ENCODE measurements at places on chromosomes 2 and 18. TPM values are rescaled to one million over a fixed set of nuclear protein-coding genes. Genes with fewer than 3 reads are reported as not detected.

GRCh38 chr2:201208563-201209252 is 25.8 kb downstream of the CASP10 start:
- no peak for DNase-seq
- H3K27ac ChIP-seq = no peak overlapping the region
- no peaks in the 10 kb centered on the region for H3K27me3 ChIP-seq
- no peaks in the 10 kb centered on the region for H3K36me3 ChIP-seq
- no peak overlapping the region for H3K4me3 ChIP-seq

The FAM161A gene
- 0.76 TPM for total RNA-seq

The CHRND gene
- total RNA-seq = not detected

DNA sequence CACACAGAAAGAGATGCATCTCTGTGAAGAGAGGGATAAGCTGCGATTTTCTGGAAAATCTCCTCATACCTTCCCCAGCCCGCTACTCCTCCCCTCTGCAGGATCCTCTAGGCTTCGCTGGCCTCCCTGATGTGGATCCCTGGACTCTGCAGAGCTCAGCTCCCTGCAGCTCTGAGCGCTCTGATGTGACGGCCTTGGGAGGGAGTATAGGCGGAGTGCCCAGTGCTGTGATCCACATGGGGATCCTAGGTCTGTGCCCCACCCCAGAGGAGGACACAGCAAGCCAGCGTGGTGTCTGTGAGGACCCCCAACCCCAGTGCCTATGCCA is 111.0 kb downstream of the GYPC start:
- H3K36me3 ChIP-seq = no peaks in the 10 kb centered on the region
- H3K4me3 ChIP-seq = no peak overlapping the region
- no peaks in the 10 kb centered on the region for H3K4me1 ChIP-seq

- no peak overlapping the region for H3K4me3 ChIP-seq
- no peaks in the 10 kb centered on the region for H3K4me1 ChIP-seq
- H3K27me3 ChIP-seq = peaks cover 39% of the 10 kb centered on the region
- H3K36me3 ChIP-seq = no peaks in the 10 kb centered on the region
- no peak for DNase-seq
Measured at GRCh38 chr2:121118951-121119350, 166.1 kb downstream of the TFCP2L1 start.

- no peaks in the 10 kb centered on the region for H3K36me3 ChIP-seq
- H3K27me3 ChIP-seq = peaks cover 18% of the 10 kb centered on the region
- H3K4me1 ChIP-seq = no peaks in the 10 kb centered on the region
- H3K4me3 ChIP-seq = no peak overlapping the region
Measured at GRCh38 chr2:66324909-66325528, 109.9 kb upstream of the MEIS1 start.

The KIDINS220 gene
- 52.2 TPM for total RNA-seq

GRCh38 chr2:120737340-120738101 is 1.9 kb downstream of the GLI2 start:
- no peaks in the 10 kb centered on the region for H3K27me3 ChIP-seq
- H3K36me3 ChIP-seq = no peaks in the 10 kb centered on the region

- no peaks in the 10 kb centered on the region for H3K4me1 ChIP-seq
- no peaks in the 10 kb centered on the region for H3K36me3 ChIP-seq
- H3K4me3 ChIP-seq = no peak overlapping the region
- peaks cover 26% of the 10 kb centered on the region for H3K27me3 ChIP-seq
Measured at GRCh38 chr2:29796446-29796845, 124.9 kb downstream of the ALK start.

The FLACC1 gene
- total RNA-seq = 2.3 TPM

- no peaks in the 10 kb centered on the region for H3K27me3 ChIP-seq
- no peak overlapping the region for H3K4me3 ChIP-seq
- peak; percentile 74 for DNase-seq
- H3K36me3 ChIP-seq = no peaks in the 10 kb centered on the region
Measured at GRCh38 chr2:199485732-199486335, 28.1 kb upstream of the SATB2 start.

DNA sequence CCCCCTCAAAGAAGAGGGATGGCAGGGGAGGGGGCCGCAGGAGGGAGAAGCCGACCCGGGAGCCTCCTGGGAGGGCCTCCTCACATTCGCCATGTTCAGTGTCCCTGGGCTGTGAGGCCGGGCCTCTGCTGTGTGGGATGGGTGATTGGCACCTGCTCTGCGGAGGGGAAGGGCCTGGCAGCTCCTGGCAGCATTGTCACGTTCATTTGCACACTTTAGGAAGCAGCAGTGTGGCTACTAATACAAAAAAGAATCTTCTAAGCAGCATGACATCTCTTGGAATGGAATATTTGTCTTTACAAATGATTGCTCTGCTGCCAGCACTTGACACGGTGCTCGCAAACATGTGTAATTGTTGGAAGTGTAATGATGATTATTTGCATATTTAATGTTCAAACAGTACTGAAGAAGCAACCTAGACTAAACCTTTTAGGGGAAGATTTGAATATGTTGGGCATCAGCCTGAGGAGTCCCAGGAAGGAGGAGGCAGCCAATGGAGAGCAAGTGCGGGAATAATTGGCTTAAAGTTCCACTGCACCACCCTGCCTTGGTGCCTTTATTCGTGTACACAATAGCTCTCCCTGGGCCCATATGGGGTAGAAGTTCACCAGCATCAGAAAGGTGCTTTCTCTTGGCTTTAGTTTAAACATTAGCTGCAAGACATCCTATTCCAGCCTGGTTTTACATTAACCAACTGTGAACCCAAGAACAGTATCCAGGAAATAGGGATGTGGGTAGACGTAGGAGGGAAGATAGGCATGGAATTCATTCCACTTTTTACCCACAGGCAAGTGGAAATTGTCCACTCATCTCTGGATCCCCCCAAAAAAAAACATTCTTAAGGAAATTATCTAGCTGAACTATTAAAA is 404.9 kb downstream of the TMEM182 start:
- DNase-seq = no peak
- no peak overlapping the region for H3K27ac ChIP-seq
- no peaks in the 10 kb centered on the region for H3K27me3 ChIP-seq
- H3K4me3 ChIP-seq = no peak overlapping the region
- no peaks in the 10 kb centered on the region for H3K4me1 ChIP-seq

Data from GM23248 (cell line).